Right atrium auricular region (tissue), 2 donors: ENCODE measurements at places on chromosomes 12 and 14.

- DNase-seq, result no peak
These were observed 1638.7 kb upstream of the SEL1L start for GRCh38 chr14:83172363-83172762.

GRCh38 chr12:107847430-107847829 is 72.9 kb downstream of the ASCL4 start:
- no peak for DNase-seq

GRCh38 chr12:28896421-28896820 is 252.7 kb upstream of the FAR2 start:
- no peak for DNase-seq

DNA sequence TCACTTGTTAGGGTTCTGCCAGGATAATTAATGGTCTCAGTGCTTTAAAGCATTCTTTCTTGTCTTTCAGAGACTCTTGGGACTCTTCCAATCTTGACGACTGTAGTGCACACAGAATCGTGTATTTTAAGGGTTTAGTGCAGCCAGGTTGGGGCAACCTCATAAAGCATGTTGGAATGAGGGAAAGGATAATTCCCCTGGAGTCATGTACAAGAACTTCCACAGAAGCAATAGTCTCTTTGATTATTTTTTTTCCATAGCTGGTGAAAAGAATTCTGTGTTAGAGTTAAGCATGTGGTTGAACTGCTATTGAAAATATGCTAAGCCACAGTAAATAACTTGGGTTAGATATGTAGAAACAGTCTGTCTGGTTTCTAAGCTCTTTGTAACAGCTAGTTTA is 246.8 kb upstream of the DAAM1 start:
- no peak for DNase-seq

- no peak for DNase-seq
These were observed 36.1 kb downstream of the ATP2B1 start for GRCh38 chr12:89672589-89672979.

DNA sequence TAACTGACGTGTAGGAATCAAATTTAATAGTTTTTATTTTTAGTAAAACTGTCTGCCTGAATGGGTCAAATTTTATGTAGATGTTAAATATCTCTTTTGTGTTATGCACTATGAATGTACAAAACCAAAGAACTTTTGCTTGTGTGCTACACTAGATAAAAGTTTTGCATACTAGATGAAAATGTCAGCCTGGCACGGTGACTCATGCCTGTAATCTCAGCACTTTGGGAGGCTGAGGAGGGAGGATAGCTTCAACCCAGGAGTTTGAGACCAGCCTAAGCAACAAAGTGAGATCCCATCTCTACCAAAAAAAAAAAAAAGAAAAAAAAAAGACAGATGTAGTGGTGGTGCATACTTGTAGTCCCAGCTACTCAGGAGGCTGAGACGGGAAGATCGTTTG is 11.1 kb downstream of the AEBP2 start:
- DNase-seq, result no peak

GRCh38 chr12:57461276-57461916 is 1.8 kb downstream of the GLI1 start:
- DNase-seq, result peak; percentile 71

GRCh38 chr14:51277753-51278415 is 37.8 kb downstream of the TMX1 start:
- no peak for DNase-seq

- no peak for DNase-seq
These were observed 11.4 kb downstream of the RIOX1 start for GRCh38 chr14:73502017-73502619.

- no peak for DNase-seq
These were observed 36.2 kb upstream of the ETNK1 start for GRCh38 chr12:22588817-22589216.

- DNase-seq, result no peak
These were observed 7.7 kb upstream of the SLC24A4 start for GRCh38 chr14:92315050-92315805.

DNA sequence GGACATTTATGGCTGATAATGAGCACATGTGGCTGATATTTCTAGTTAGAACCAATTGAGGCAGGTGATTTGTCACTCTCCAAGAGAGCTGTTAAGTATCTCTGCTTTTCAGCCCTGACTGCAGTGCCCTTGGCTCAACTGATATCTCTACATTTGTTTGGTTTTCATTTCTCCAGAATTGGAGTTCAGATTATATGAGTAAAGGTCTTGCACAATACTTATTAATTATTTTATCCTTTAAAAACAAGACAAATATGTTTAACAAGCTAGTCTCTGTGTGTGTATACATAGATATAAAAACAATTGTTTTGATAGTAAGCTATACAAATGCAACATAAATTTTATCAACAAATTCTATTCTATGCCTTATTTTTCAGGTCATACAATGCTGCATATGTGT is 105.2 kb downstream of the BRMS1L start:
- DNase-seq, result no peak

DNA sequence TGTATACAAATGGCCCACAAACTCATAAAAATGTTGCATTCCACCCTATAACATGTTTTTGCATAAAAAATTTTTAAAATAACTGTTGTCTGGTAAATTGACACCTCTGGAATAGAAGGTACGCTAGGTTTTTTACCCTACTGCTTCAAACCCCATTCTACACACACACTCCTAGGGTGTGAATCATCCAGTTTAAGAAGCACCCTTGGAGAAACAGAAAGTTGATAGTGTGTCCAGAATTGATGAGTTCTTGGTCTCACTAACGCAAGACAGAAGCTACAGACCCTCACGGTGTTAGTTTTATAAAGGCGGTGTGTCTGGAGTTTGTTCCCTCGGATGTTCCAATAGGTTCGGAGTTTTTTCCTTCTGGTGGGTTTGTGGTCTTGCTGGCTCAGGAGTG is 158.5 kb downstream of the KLRB1 start:
- DNase-seq, result no peak

GRCh38 chr14:101851736-101852405 is 90.4 kb downstream of the PPP2R5C start:
- DNase-seq, result no peak

DNA sequence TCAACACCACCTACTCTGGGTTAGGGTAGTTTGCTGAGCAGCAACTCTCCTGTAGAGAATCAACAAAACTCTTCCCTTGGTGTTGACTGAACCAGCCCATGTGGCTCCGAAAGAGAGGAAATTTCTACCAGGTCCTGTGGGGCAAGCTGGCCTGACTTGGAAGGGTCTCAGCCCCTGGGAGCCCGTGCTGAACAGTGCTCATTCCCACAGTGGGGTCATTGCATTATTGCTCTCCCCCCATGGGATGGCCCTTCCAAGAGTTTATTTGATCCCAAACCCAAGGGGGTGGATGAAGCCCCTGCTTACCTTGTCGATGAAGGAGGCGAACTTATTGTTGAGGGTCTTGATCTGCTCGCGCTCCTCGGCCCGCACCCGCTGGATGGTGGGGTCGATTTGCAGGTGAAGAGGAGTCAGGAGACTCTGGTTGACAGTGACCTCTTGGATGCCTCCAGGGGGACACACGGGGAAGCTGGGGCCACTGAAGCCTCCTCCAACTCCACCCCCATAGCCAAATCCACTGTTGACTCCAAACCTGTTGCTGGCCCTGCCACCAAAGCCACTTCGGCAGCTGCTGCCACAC is 580 bp downstream of the KRT75 start:
- no peak for DNase-seq

GRCh38 chr14:75542588-75543091 is 20.4 kb downstream of the BATF start:
- peak; percentile 81 for DNase-seq

GRCh38 chr14:91835197-91835919 is 32.0 kb downstream of the TC2N start:
- no peak for DNase-seq

DNA sequence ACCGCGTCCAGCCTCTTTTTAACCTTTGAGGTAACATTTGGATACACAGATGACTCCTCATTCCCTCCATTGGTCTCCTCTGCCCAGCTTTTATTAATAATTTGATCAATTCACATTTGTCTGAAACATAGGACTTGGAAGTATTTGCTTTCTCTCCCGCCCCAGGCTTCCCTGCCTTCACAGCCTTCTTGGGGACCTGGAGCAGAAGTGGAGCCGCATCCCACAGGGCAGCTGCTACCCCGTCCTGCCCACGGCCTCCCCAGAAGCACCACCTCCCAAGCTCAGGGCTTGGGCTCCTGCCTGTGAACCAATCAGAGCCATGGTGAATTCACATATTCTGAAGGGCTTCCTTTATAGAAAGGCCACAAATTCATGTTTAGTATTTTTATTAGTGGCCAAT is 97.6 kb downstream of the PIWIL1 start:
- no peak for DNase-seq

DNA sequence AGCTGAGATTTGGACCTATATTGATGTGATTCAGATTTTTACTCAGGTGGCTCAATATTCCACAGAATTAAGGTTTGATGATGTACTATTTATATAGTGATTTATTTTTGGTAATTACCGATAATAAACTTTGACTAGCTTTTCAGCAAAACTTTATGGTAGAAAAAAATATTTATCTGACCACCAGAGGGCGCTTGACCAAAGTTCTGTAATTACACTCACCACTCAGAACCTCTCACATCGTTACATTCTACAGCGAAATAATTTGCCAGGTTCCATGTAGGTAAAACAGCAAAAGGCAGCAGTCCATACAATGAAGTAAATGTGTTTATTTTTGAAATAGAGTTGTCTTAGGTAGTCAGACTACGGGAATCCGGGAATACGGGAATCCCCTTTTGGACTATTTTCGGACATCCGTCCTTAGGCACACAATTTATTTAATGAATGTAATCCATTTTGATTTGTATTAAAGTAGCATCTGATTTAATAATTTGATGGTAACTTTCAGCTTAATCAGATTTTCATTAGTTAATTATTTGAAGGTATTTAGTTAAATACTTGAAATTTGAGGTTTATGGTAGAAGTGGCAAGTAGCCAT is 143.0 kb upstream of the DDHD1 start:
- DNase-seq, result no peak

DNA sequence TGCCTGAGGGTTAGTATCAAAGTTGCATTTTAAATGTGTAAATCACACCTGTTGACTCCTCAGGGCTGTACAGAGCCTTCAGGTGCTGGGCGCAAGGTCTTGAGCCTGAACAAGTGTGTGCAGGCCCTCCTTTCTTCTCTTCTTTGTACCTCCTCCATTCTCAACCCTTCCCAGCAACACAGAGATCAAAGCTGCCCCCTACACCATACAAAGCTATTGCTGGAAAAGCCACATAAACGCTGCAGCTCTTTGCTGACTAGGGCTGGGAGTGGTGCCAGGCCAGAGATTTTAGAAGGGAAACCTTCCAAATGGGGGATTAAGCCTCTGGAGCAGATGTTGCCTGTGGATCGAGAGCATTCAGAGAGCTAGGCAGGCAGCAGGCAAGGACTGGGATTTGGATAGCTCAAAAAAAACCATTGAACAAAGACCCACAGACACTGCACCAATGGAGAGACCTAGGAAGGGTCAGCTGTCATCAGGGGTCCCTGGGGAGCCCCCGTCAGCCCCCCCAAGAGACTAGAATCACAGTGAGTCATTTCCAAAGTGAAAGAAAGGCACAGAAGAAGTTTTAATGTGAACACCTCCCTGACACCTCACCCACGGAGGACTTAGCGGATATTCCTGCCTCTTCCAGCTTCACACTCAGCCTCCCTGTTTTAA is 18.2 kb upstream of the SUSD6 start:
- DNase-seq, result peak; percentile 72

- no peak for DNase-seq
These were observed 216.5 kb downstream of the SLC38A4 start for GRCh38 chr12:46609273-46609623.

GRCh38 chr14:102665621-102666020 is 73.2 kb downstream of the RCOR1 start:
- no peak for DNase-seq

DNA sequence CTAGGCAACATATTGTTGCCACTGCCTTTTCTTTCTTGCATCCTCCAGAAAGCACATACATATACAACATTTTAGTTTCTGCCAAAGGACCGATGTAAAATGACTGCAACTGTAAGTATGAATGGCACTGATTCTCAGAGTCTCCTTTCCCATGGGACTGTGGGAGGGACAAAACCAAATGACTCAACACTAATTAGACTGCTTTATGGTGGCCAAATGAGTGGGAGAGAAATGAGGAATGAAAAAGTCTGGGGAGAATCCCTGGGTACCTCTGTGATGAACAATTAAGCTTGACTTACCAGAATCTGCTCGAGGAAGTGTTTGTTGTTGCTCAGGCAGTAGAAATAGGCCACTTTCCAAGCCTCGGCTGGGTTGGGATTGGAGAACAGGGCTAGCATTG is 10.1 kb downstream of the ZFYVE26 start:
- DNase-seq, result no peak

DNA sequence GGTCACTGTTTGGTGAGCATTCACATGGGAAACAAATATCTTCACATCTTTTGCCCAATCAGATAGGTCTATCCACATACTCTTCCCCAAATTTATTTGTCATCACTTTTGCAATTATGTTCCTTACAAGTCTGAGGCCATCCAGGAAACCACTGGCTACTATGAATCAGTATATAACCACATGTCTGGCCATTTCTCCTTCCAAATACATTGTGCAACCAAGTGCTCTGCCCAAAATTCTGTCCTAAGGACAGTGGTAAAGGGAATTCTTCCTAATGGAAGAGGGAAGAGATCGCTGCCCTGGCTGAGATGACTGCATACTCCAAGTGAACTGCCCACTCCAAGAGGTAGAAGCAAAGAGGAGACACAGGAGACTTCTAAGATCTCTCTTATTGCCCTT is 148.9 kb upstream of the MAX start:
- DNase-seq, result peak; percentile 63

- DNase-seq, result no peak
These were observed 23.3 kb downstream of the GABARAPL1 start for GRCh38 chr12:10235761-10236631.

DNA sequence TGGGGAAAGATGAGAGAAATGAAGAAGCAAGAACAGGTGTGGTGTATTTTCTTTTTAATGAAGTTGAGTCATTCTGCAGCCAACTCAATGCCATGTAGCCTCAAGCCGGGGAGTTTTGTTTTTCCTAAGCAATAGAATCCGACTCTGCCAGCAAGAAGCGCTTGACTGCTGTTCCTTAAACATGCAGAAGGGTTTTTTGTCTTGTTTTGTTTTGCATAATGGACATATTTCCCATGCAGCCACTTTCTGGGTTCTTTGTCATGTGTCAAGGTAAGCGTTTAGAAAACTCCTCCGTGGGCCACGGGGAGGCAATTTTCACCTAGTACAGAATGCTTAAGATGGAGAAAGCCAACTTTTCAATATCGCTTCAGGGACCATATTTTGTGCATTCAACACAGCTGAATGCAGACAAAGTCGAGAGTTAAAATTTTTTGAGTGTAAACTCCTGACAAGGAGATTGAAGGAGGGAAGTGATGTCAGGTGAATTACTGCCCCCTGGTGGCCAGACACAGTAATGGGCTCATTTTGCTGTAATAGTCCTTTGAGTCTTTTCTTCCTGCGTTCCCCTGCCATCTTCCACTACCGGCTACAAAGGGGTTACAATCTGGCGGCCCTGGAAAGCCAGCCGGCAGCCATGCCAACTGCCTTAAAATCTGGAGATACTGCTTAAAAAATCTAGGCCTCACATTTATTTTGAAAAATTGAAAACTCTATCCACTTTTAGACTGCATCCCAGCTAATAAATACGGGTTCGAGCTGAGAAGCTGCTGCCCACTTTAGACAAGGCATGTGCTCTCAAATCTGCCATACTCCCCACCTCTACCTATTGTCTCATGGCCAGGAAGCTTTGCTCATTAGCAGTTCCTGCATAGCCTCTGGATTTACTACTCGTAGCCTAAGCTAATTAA is 3.2 kb upstream of the FICD start:
- DNase-seq, result peak; percentile 82
